Stimulated activated CD4-positive, alpha-beta T cell treated with anti-CD3 and anti-CD28 coated beads, Interleukin-4, amount 100 ng/mL, for 1 hour (primary cell): ENCODE measurements at places on chromosomes 5 and 9.
A peak's percentile ranks its signal among the peaks of the same experiment; 100 is the strongest.

DNA sequence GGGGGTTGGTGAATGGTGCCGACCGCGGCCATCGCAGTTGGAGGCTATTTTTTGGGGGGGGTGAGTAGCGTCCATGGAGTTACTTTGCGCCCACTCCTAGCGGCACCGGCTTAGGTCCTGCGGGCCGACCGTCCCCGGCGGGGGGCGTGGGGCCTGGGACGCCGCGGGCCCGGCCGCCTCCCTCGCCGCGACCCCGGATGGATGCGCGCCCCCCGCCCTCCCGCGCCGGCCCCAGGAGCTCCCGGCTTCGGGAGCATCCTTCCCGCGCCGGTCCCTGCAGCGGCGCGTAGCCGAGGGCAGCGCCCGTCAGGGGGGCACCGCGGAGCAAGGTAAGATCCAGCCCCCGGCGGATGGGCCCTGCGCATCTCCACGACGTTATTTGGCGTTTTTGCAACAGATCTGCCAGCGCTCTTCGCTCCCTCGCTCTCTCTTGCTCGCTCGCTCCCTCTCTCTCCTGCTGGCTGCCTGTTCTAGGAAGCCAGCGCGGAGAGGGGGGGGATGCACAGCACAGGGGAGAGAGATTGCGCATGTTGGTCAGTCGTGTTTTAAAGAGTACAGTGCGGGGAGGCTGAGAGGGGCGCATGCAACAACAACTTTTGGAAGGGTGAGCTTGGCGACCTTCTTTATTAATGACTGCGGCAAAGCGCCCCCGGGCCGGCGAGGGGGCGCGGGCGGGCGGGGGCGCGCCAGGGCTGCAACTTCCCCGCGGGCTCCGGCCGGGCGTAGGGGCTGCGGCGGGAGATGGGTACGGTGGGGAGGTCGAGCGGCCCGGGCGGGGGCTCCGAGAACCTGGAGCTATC is 413 bp downstream of the JADE2 start:
- DNase-seq = peak; percentile 61

- no peak for DNase-seq
These were observed 32.7 kb upstream of the DNAH5 start for GRCh38 chr5:13976867-13977830.

GRCh38 chr9:12771891-12772290 is 2.9 kb upstream of the LURAP1L start:
- DNase-seq = no peak

DNA sequence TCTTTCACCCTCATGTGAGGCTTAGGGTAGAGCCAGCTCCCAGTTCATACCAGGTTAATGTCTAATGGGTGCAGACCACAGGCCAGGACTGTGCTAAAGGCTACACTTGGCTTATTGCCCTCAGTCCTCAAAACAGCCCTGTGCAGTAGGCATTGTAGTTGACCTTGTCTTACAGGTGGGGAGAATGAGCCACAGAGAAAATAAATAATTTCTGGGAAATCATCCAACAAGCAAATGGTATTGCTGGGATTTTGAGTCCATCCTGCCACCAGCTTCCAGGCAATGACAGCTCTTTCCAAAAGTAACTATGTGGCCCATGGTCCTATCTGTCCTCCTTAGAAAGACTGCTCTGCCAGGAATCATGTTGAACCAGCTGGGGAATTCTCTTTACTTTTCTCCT is 450.0 kb downstream of the GADD45G start:
- no peak for DNase-seq

- no peak for DNase-seq
These were observed 730 bp downstream of the WWC1 start for GRCh38 chr5:168291964-168292785.

DNA sequence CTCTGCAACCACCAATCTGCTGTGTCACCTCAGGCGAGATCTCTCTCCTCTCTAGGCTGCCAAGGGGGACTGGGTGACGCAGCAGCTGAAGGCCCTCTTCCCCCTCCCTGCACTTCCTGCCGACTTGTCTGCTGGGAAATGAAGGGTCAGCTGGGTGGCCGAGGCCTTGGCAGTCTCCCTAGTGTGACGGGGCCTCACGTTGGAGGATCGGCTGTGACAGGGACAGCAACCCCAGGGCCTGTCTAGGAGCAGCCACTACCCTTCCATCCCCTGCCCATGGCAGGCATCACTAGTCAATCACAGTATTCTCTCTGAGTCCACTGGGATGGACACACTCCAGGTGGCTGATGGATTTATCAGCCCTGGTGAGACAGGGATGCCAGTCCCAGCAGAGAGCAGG is 107.3 kb upstream of the SARDH start:
- DNase-seq = no peak

GRCh38 chr9:78786794-78787193 is 489.9 kb downstream of the PSAT1 start:
- no peak for DNase-seq

- no peak for DNase-seq
These were observed 346.9 kb downstream of the NFIB start for GRCh38 chr9:13967011-13967410.

DNA sequence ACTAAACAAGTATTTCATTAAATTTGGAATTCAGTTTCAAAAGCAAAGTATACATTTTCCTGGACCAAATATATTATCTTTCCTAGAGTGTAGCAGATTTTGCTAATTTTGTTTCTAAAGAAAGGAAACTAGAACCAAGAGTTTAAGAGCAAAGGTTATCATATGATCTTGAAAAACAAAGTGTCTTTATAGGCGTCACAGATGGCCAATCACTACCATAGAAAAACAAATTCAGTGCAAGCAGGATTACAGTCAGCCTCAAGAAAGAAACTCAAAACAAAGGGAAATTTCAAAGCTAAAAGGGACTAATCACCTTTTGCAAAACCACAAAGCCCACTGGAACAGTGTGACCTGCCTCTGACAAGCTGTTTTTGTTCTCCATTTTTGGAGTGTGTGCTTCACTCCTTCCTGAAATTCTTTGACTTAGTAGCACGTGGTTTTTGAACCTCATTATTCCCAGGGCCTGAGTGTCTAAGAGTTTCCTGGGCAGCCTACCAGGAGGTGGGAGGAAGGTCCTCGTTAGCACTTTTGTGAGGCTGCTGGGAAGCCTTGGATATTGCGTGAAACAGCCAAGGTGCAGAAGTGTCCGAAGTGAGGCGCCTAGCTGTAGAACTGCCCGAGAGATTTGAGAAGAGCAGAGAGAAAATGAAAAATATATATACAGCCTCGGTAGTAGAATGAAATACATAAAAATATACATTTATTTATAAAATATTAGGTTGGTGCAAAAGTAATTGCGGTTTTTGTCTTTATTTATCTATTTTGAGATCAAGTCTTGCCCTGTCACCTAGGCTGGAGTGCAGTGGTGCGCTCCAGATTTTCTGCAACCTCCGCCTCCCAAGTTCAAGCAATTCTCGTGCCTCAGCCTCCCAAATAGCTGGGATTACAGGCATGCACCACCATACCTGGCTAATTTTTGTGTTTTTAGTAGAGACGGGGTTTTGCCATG is 246.1 kb downstream of the MARCHF11 start:
- DNase-seq = no peak

DNA sequence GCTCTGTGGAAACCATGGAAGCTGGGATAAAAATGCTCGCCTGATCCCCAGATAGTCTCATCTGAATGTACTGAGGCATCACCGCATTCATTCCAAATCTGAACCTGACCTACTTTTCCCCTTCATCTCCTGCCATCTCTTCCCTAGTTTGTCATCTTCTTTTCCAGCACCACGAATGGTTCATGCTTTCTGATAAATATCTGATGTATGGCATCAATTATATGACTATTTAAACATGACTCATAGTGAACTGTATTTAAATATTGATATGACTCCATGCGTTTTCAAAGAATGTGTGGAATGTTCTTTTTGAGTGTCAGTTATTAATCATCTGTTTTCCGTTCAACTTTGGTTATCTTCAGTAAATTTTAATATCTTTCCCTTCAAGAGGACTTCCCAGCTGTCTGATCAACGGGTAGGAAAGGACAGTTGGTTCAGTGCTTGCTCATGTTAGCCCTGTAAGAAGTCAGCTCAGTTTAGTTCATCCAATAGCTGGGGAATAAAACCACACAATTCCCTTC is 21.1 kb downstream of the BASP1 start:
- DNase-seq = no peak

DNA sequence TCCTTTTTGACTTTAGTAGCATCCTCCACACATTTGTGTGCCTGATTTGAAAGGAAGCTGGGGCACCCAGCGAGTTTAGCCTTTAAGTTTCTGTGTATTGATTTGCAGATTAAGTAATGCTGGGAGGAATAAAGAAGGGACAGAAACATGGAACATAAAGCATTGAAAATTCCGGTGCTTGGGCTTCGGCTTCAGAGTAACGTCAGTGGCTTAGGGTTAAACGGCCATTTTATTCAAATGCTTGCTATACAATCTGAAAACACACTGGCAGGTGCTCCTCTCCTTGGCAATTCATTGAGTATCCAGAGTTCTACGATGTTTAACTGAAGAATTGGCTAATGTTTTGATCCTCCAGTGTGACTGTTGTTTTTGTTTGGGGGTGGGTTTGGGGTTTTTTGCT is 58.0 kb upstream of the FSD1L start:
- DNase-seq = no peak

DNA sequence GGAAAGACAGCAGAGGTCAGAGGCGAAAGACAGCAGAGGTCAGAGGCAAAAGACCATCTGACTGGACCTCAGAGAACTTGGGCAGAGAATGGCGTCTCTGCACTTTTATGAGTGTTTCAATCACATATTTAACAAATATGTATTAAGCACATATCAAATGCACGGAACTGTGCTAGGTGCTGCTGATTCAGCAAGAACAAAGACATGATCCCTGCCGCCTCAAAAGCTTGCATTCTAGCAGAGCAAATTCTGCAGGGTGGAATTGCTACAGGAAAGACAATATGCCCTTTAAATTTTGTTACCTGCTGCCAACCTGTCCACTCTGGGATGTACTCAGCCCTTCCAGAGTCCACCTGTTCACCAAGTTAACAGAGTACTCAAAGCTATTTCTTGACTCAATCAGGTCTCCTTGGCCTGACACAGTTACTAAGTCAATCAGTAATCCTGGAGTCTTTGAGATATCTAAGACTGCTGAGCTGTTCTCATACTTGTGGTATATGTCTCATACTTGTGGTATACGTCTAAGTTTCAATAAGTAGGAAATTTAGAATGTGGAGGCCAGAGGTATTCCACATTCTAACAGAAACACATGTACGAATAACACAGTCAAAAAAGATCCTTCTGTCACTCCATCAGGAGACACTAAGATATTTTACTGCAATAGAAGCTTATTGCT is 131.8 kb downstream of the GNAQ start:
- no peak for DNase-seq

GRCh38 chr9:104682642-104683041 is 11.7 kb upstream of the OR13D1 start:
- no peak for DNase-seq

GRCh38 chr5:145811834-145812625 is 23.1 kb downstream of the PRELID2 start:
- DNase-seq = no peak

DNA sequence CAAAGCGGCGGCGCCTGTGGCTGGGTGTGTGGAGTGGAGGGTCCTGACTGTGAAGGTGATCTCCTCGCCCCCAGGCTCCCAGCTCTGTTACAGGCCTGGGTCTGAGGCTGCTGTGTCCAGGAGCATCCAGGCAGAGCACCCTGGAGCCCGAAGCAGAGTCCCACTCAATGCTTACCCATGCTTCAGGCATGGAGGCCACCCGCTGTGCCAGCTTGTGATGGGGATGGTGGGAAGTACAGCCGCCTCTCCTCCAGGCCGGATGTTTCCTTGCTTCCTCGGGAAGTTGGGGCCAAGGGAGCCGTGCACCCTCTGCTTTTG is 255.9 kb upstream of the IRX1 start:
- no peak for DNase-seq

DNA sequence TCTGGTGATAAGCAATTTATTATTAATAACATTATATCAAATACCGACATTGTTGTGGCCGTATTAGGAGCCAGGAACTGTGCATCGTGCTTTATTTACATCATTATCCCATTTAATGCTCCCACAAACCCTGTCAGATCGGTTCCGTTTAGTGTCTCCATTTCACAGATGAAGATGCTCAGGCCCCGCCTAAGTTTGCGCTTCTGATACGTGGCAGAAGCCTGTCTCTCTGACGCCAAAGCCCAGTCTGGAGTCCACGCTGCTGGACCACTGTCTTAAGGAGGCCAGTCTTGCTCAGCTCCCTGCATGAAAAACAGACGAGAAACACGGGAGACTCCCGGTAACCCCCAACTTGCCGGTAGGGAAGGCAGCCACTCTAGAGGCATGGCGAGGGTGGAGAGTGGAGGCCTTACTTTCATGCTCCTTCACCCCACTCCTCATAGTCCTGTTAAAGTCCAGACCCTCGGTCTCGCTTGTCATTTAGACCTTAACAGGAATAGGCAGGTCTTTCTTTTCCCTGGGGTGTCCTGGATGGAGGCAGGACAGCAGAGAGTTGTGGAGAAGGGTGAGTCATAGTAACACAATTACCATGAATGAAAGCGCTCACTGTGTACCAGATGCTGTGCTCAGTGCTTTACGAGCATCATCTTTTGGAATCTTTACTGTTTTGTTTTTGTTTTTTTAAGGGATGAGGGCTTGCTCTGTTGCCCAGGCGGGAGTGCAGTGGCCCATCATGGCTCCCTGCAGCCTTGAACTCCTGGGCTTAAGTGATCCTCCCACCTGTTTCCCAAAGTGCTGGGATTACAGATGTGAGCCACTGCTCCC is 872 bp downstream of the TXNDC15 start:
- DNase-seq = peak; percentile 36

DNA sequence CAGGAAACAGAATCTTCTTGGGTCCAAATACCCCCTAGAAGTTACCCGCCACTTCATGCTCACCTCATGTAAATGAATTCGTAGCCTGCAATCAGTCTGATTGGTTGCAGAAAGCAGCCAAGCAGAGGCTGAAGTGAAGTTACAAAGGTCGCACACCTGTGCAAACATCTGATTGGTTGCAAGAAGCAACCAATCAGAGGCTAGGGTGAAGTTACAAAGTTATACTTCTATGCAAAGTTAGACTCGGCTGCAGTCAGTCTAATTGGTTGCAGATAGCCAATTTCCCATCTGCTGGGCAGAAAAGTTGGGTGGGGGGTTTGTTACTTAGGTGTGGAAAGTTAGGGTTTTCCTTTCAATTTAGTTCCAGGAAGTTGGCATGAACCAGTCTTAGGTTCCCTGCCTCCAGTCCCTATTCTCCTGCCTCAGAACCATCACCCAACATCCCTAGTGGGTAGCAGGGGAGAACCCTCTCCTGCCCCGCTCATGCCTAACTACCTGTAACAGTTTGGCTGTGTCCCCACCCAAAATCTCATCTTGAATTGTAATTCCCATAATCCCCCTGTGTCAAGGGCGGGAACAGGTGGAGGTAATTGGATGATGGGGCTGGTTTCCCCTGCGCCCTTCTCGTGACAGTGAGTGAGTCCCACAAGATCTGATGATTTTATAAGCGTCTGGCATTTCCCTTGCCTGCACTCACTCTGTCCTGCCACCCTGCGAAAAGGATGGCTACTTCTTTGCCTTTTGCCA is 1.2 kb upstream of the RUSC2 start:
- DNase-seq = no peak

DNA sequence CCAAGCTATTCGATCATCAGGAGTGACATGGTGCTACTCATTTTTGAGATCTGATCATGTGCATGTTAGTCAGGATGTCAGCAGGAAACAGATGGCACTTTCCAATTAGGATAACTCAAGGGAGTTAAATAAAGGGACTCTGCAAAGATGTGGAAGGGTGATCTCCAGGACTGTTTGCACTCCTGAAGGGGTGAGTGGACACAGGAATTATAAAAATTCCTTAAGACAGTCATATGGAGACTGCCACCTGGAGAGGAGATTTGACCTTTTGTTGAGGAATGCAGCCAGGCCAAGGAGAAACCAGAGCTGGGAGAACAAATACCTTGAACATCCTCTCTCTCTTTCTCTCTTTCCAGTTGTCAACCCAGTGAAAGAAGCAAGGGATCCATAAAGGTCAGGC is 189.1 kb downstream of the GABRG2 start:
- no peak for DNase-seq
